ENCODE measurements at places on chromosomes 16 and 17.
A peak's percentile ranks its signal among the peaks of the same experiment; 100 is the strongest.

- no peak for DNase-seq
Observed at GRCh38 chr16:82236415-82236814, 66.4 kb upstream of the MPHOSPH6 start.

DNA sequence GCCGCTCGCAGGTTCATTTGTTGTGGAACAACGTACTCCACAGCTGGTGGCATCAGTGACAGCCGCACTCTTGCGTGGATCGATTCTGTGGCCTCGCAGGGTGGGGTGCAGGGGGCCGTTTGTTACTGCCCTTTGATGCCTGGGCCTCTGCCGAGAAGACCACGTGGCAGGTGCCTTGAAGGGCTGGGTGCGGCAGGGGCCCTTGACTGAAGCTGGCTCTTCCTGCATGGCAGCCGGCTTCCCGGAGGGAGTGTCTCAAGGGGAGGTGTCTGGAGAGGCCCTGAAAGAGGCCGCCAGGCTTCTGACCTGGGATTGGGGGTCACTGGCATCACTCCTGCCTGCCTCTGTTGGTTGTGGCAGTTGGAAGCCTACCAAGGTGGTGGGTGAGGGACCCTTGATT lies 43.8 kb downstream of the TBCD start:
- no peak for DNase-seq

- DNase-seq = no peak
Observed at GRCh38 chr16:78927766-78928165, 672.8 kb downstream of the MAF start.

GRCh38 chr17:78180083-78180482 lies 6.8 kb downstream of the TK1 start:
- no peak for DNase-seq

GRCh38 chr17:17682737-17683680 lies 1.8 kb downstream of the RAI1 start:
- DNase-seq = peak; percentile 59

- DNase-seq = no peak
Observed at GRCh38 chr16:47134550-47134949, 9.2 kb downstream of the NETO2 start.

DNA sequence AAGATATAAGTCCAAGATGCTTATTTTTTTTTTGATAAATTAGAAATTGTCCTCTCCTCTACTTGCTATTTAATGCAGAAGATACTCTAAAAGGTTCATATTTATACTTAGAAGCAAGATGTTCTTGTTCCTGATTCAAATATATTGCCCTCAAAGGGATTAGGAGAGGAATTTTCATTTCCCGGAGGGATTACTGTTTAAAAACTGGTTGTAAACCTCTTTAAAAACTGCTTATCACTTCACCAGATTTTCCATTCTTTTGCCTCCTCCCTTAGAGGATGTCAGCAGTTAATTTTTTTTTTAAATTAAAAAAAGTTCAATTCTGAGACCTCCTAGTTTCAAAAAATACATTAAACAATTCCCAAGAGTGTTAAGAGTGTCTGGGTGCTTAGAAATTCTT lies 2.8 kb downstream of the TENT4B start:
- DNase-seq = no peak

DNA sequence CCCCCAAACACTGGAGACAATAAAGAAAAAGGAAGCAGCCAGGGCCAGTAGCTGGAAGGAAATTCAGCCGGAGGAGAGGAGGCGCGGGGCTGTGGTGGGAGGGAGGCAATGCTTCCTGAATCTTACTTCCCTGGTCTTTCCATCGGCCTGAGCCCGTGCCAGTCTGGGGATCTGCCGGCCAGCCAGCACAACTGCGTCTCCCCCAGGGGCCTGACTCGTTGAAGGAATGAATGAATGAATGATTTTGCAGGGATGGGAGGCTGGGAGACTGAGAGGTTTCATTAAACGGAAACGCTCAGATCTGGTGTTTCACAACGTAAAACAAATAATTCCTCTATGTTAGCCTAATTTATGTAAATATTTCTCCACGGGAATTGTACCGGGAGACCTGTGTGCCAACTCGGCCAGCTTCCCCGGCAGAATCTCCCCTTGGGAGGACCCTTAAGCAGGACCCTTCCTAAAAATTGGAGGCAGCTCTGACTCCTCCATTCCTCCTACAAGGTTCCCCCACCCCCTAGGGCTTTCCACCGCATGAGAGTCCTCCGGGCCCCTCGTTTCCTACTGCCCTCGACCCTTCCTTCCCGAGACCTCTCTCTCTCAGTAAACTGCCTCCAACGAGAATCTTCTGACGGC lies 1.3 kb upstream of the BAIAP2 start:
- no peak for DNase-seq

- DNase-seq = no peak
Observed at GRCh38 chr16:77551357-77551756, 116.5 kb upstream of the ADAMTS18 start.

GRCh38 chr17:219696-220095 lies 38.2 kb upstream of the DOC2B start:
- no peak for DNase-seq

DNA sequence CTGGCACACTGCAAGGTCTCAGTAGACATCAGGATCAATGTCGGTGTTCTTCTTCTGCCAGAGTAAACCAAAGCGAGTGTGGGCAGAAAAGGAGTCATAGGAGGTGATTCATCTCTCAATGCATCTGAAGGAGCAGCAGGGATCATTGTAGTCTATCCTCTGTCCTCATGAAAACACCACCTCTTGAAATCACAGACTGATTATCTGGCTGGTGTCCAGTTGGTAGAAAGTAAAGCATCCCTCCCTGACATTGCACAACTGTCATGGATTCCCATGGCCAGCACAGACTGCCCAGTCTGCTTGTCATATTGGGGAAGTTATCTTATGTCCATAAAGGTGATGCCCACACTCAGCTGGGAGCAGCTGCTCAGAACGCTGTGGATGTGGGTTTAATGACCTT lies 74.1 kb downstream of the ABCC12 start:
- DNase-seq = peak; percentile 40

DNA sequence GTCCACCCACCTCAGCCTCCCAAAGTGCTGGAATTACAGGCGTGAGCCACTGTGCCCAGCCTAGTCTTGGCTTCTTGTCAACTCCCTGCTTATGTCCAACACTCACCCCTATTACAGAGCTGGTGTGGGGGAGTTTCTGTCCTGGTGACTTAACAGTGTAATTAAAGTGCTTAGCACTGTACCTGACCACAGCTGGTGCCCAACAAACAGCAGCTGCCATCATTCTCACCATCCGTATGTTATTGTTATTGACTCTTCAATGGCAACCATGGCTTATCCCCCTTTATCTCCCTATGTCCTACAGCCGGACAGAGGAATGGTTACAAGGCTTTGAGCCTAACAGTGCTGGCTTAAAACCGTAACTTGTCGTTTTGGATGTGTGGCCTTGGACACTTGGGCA lies 17.0 kb upstream of the BRCA1 start:
- DNase-seq = no peak

- DNase-seq = no peak
Observed at GRCh38 chr16:67796099-67796718, 10.2 kb downstream of the RANBP10 start.

DNA sequence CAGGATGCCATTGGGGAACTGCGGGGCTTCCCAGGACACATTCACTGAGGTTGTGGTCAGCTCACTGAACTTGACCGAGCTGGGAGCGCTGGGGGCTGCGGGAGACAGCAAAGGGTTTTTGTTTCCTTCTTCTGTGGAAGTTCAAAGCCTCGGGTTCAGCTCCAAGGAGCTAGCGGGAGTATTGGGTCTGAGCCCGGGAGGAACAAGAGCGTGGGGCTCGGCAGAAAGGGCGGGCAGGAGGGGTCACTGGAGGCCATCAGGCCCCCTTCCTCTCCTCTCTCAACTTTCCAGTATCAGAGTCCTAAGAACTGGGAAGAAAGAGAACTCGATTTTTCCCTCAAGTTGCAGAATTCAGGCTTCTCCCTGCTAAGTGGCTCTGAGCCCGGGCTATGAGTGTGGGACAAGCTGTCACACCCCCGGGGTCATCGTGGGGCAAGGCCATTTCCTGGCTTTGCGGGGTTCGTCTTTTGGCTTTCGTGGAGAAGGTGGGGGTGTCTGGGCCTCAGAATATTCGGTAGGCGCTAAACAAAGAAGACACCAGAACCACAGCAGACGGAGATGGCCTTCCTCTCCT lies 53.6 kb upstream of the CDC42EP4 start:
- no peak for DNase-seq

GRCh38 chr16:3175157-3176093 lies 12.6 kb upstream of the OR1F1 start:
- DNase-seq = peak; percentile 87

GRCh38 chr17:32807577-32807976 lies 69.3 kb downstream of the MYO1D start:
- DNase-seq = no peak

- no peak for DNase-seq
Observed at GRCh38 chr16:31703526-31704128, 170.0 kb upstream of the ZNF267 start.

GRCh38 chr16:50771366-50771765 lies 29.5 kb downstream of the CYLD start:
- DNase-seq = peak; percentile 2

DNA sequence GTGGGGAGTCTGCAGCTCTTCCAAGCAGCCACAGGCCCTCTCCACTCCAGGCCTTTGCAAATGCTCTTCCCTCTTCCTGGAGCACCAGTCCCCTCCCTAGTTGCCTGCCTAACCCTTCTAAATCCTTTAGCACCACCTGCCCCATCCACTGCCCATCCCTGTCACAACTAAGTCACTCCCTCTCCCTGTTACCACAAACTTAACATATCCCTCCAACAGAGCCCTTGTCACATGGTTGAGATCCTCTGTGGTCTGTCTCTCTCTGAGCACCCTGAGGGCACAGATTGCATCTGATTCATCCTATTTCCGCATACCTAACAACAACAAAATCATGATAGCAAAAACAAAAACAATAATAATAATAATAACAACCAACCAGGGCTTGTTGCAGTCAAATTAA lies 11.0 kb upstream of the BEAN1 start:
- peak; percentile 69 for DNase-seq

DNA sequence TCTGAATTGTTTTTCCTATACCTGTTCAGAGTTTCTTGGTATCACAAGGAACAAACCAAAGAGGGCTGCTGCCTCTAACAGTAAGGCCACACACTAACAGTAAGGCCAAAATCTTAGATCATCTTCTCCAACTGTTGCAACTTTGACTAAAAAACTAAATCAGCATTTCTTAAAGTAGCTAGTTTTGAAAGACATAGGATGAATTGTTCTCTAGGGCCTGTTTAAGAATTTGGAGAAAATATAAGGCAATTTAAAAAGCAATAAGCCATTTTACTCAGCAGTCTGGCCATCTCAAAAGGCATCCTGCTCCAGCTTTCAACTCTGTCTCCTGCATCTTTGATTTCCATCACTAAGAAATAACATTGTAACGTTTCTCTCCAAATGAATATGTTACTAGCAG lies 105.0 kb upstream of the MON1B start:
- no peak for DNase-seq

- peak; percentile 84 for DNase-seq
Observed at GRCh38 chr16:49023050-49023449, 258.6 kb downstream of the CBLN1 start.

DNA sequence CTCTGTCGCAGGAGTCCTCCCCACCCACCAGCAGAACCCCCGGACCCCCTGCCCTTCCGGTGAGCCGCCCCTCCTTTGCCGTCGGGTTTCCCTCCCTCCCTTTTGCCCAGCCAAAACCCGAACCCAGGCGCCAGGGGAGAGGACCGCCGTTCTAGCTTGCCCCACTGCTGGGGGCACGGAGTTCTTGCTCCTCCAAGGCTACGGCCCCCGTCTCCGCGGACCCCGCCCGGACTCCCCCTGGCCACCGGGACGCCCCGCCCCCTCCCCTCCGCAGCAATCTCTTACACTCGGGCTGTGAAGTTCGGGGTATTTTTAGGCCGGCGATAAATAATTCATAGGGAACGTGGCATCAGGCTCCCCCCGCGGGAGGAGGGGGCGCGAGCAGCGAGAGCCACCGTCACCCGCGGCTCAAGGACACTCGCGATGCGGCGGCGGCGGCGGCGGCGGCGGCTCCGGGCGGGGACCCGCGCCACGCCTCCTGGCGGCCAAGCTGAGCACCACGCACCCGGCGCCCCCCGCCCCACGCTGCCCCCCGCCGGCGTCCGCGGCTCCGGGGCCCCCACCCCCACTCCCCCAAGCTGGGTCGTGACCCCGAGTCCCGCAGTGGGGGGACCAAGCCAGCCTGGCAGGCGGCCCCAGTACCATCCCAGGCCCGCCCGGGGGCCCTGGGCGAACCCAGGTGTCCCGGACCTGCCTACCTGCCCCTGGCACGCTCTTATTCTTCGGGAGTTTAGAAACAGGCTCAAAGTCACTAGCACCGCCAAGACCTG lies at the start of gene GRIN2C:
GRIN2C (minus strand) TSS at position 427 of the 770 bp plus-strand sequence. CDS start 4,793 bp downstream, outside the sequence.
- DNase-seq = no peak

DNA sequence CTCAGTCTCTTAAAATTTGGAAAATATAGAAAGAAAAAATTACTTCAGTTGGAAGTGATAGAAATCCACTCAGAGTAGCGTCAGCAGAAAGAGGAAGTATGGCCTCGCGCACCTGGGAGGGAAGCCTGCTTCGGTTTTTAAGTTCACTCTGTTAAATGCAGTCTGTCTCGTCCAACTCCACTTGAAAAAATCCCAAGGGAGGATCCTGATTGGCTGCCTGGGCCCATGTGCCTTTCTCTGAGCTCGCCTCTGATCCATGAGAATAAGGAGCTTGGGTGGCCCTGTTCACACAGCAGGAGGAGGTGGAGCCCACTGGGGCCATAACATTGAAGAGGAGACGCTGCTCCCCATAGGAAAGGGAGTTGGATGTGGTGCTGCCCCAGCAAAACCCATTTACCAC lies 40.7 kb downstream of the DNAJA2 start:
- DNase-seq = no peak

DNA sequence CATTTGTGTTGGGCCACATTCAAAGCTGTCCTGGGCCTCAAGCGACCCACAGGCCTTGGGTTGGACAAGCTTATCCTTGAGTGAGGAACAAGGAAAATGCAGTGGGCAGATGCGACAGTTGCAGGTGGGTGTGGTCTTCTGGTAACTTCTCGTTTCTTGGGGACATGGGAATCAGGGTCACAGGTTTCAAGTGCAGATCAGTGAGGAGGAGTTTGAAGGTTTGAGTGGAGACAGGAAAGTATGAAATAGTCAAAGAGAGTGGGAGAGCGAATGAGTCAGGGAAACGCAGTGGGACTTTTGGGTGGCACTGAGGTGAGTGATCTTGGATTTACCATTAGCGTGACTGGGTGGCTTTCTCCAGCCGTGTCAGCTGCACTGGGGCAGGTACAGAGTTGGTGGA lies 15.4 kb upstream of the CCL22 start:
- DNase-seq = no peak

- no peak for DNase-seq
Observed at GRCh38 chr17:15886804-15887203, 58.1 kb upstream of the ADORA2B start.

DNA sequence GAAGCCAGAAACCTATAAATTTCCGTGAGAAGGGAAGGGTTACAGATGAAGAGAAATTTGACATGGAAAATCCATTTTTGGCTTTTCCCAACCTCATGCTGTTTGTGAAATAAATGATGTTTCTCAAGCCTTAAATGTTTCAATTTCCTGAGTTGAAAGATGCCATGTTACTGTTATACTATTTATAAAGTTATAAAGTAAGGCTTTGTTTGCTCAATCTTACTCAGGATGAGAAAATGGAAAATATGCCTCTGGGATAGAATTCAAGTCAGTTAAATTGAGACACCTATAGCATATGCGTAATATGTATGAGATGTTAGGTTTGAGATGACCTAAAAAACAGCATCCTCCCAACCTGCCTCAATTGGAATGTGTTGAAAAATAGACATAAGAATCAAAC lies 19.9 kb upstream of the FAM20A start:
- no peak for DNase-seq

GRCh38 chr16:50546125-50546524 lies 2.1 kb upstream of the NKD1 start:
- DNase-seq = no peak

- DNase-seq = no peak
Observed at GRCh38 chr17:48569674-48570324, 8.4 kb downstream of the HOXB4 start.
